ENCODE measurements at places on chromosomes 13 and 19.
A peak's percentile ranks its signal among the peaks of the same experiment; 100 is the strongest.

- peak; percentile 44 for DNase-seq
Observed at GRCh38 chr19:14023404-14024235, 4.3 kb upstream of the RLN3 start.

DNA sequence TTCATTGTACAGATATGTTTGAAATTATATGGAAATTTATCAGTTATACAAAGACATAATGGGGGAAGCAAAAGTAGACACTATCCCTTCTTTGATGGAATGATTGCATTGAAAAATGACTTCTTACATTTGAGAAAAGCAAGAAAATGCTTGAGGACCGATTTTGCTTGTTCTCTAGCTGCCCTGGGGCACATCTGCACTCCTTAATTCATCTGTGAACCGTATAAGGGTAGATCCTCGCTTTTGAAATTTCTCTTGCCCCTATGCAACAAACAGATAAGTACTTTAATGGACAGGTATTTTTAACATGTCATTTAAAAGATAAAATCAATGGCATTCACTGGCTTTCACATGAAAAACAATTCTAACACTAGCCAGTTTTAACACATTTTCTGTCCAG is 13.5 kb upstream of the MLNR start:
- no peak for DNase-seq

GRCh38 chr13:58238972-58239773 is 607.6 kb downstream of the PCDH17 start:
- no peak for DNase-seq

DNA sequence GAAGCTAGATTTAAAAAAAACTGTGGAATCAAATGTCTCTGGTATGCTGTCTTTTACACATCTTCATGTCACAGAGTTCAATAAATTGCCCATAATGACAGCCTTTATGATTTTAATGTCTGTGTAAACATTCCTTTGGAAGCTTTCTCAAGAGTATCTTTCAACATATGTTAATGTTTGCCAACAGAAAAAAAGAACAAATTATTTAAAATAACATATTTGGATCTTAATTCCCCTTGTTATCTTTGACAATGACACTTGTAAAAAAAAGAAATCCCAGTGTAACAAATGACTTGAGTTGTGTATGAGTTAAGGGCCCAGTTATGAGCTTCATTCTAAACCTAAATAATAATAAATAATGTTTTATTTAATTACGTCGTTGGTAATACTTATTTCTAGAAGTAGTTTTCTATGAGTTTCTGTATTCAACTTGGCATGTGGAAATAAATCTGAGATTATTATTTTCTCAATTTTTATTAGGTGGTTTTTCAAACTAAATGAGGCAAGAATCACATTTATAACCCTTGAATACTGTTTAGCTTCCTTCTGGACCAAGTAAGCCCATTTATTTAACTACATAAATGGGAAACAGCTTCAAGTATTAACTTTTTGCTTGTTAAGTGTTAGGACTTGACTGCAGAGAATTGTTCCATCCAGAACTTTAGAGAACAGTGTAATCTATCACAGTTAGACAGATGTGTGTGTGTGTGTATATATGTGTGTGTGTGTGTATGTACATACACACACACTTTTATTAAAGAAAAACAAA is 182.1 kb downstream of the POSTN start:
- DNase-seq = no peak

DNA sequence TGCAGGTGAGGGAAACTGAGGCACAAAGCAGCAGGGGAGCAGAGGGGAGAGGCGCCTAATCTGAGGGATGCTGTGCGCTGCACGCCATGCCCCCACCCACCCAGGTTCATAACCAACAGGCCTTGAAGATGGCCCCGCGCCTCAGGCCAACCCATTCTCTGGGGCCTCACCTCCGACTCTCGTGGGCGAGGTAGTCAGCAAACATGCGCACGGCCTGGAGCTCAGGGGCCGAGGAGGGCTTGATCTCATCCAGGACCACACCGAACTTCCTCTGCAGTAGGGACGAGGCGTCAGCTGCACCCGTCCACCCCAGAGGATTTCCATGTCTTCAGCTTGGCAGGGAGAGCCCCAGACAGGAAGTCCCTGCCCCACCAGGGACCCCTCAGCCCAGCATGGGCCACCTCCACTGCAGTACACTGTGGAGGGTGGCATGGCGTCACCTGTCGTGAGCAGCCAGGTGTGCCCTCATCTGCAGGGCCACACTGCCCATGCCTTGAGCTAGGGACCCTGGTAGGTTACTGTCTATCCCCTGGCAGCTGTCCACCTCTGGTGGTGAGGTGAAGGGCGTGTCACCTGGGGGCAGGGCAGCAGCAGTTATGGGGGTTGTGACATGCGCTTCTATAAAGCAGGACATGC is 8.3 kb downstream of the COPE start:
- DNase-seq = no peak

All from IMR-90 (cell line).